ENCODE measurements at places on chromosomes 12 and 14. TPM values are rescaled to one million over a fixed set of nuclear protein-coding genes. Genes with fewer than 3 reads are reported as not detected.

The MBIP gene
- 27.8 TPM for total RNA-seq

The ZFHX2 gene
- total RNA-seq: 0.28 TPM

The SIX1 gene
- total RNA-seq: 6.5 TPM

The IGFBP6 gene
- 25.1 TPM for total RNA-seq

Measured in hepatocyte (in vitro differentiated cells).